ENCODE measurements at places on chromosomes 5 and 9.

DNA sequence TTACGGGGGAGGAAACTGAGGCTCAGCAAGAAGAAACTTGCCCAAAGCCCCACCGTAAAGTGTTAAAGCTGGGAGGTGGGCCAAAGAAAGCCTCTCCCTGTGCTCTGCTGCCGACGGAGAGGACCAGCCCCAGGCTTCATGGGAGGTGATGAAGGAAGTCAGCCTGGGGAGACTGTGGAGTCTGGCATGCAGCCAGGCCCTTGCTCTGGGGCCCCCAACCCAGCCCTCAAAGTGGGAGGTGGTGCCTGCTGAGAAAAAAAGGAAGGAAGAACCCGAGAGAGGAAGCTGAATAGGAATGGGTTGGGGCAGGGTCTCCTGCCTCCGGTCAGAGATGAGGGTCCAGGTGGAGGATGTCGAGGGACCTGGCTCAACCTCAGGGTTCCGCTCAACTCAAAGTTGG is 3.8 kb downstream of the RNF44 start:
- no peak for DNase-seq

- DNase-seq: no peak
These were observed 331.0 kb upstream of the TLE4 start for GRCh38 chr9:79240774-79241173.

DNA sequence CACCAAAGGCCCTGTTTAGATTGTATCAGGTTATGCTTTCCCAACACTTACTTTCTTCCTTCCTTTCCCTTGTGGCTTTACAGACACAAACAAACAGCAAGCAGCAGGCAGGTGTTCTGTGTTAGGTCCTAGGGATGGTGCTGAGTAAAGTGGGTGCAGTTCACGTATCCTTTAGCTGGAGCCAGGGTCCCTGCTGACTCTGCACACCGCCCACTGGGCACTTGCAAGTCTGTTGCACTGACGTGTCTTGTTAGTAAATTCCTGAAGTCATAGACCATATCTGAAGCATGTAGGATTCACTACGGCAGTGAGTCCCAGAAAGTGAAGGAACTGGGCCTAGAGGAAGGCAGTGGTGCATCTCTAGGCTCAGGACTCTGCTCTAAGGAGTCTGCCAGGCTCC is 96.5 kb downstream of the DAPK1 start:
- no peak for DNase-seq

GRCh38 chr5:122846051-122846550 is 688 bp downstream of the SNX24 start:
- DNase-seq: no peak

DNA sequence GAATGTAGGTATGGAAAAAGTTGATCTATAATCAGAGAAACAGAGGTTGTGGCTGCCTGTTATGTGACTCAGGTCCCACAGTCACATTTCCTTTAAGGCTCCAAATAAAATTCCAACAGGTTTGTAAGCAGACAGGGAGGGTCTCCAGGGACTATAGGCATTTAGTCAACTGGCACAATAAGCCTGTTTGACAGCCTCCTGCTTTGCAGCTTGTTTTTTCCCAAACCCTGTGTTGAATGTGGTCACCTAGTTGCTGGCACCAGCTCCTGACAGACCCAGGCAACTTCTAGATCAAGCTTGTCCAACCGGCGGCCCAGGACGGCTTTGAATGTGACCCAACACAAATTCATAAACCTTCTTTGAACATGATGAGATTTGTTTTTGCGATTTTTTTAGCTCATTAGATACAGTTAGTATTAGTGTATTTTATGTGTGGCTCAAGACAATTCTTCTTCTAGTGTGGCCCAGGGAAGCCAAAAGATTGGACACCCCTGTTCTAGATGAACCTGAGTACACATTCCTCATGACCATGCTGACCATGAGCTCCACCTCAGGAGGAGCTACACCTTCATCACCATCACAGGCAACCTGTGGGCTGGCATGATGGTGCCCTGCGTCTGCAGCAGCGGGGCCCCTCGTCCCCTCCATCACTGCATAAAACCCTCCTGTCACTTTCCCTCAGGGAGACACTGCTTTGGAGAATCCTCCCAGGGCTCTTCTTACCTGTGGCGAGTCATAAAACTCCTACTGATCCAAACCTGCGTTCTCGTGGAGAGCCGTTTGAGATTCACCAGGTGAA is 15.7 kb upstream of the GRHPR start:
- DNase-seq: no peak
